ENCODE measurements at places on chromosomes 4 and X.

GRCh38 chrX:150544835-150545770, 23.3 kb upstream of the MTM1 start:
- DNase-seq, result no peak

- no peak for DNase-seq
Observed at GRCh38 chrX:68261060-68261672, 172.1 kb downstream of the OPHN1 start.

GRCh38 chr4:17557880-17558279, 19.1 kb upstream of the LAP3 start:
- DNase-seq, result no peak

DNA sequence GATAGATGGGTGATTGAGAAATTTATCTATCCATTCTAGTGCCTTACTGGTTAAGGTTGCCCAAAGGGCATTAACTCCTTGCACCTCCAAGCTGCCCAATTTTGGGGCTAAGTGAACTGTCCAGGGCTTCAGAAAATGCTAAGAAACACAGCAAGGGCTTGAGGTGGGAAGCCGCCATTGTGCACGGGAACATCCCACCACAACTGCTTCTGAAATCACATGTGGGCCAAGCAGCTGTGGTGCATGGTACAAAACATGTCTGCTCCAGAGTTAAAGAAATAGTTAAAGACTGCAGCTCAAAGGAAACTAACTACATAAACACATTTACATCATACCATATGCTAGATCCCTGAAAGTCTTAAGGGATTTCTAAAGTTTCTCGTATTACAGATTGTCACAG, 144.3 kb upstream of the NDST3 start:
- no peak for DNase-seq

GRCh38 chr4:152424977-152425376, 110.9 kb downstream of the FBXW7 start:
- DNase-seq, result no peak

DNA sequence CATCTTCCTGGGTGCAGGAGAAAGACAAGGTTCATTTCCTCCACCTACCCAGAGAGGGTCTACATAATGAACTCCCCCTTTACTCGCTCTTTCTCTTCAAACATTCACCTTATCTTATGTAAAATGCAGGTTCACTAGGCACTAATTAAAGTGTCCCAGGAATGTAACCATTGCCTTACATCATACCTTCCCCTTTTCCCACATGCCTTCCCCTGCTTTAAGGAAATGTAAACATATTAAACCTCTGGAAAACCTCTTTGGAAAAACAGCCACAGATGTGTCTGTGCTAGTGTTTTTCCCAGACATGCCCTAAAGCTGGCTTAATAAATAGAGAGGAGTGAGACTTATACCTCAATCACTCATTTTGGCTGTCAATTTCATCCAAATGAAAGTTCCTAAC, 15.8 kb downstream of the TBC1D9 start:
- no peak for DNase-seq

GRCh38 chr4:108885211-108885610, 122.4 kb upstream of the ETNPPL start:
- no peak for DNase-seq

GRCh38 chrX:42237956-42238355, 314.6 kb upstream of the CASK start:
- DNase-seq, result no peak

DNA sequence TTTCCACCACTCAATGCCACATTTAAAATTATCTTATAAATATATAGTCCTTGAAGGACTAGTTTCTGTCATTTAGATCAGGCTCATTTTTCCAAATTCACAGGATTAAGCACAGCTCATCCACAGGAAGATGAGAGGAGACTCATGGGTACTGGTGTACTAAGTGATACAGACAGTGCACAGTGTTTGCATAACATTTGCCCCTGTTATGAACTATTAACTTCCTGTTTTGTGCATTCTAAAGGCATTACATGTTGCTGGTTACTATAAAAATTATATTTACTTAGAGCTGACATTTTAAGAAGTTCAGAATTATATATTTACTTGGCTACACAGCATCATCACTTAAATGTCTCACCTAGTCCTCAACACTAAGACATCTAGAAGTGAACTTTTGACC, 772.0 kb downstream of the TECRL start:
- DNase-seq, result no peak

DNA sequence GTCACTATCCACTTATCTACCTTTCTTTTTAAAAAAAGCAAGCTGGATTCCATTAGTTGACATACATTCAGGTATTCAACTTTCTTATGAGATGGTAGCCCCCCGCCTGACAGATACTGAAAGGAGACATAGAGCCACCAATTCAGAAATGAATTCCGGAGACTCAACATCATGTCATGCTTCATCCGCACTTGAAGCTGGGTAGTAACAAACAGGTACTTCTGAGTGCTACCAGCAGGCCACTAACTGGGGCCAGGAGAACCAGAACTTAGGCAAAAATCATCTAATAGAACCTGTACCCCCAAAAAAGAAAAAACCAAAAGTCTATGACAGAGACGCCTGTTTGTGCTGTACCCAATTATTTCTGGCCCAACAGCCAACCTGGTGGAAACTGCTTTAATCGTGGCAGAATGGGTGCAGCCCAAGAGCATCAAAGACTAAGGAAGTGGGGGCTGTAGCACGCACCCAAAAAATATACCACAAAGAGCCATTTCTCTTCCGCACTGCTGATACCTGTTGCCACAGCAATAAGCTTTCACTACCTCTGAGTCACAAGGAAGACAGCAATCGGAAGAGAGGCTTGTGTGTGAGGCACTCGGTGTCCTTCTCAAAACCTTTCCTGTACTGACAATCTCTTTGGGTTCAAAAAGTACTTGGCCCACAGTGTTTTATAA, 84.8 kb downstream of the AFAP1 start:
- no peak for DNase-seq

DNA sequence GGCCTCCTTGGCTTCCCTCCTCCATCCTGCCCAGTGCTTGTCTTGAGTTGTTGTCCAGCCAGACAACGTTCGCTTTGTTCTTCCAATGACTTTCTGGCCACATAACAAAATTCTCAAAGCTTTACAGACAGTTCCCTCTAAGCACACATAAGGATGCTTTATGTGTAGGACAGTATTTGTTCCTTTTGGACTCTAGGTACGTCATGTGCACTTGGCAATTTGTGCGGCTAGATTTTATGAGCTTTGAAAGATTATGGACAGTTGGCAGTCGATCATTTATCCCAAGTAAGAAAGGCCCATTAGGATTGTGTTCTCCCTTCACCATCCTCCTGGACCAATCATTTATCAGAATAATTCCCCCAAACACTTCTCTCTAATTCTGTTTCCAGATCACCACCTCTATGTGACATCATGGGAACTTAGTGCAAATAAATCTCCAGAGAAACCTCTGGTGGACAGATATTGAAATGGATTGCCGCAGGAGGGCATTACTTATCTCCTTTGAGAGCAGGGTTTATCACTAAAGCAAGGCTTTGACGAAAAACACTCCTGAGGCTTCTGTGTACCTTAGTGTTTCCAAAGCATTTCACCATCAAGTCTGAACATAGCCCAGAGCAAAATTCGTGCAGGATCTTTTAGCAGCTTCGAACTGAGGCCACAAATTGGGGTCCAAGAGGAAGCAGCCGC, 77.4 kb upstream of the BMPR1B start:
- no peak for DNase-seq

All from RCC 7860 (cell line).